Osteocyte (in vitro differentiated cells): ENCODE measurements at places on chromosomes 4 and X. TPM values are rescaled to one million over a fixed set of nuclear protein-coding genes. Genes with fewer than 3 reads are reported as not detected.

DNA sequence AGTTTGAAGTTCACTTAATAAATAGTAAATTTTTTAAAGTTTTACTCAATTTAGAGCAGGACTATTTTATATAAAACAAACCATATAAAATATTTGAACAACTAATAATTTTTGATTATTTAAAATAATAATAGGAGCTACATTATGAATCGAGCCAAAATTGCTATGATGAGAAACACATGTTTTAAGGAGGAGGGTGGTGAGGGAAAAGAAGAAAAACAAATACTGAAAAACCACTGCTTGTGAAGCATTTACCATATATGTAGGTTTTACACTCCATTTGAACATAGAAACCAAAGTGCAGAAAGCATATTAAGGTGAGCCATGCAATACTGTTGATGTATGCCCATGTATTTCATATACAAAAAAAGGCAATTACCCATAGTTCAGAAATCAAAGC lies 448.9 kb downstream of the FSTL5 start:
- H3K36me3 ChIP-seq, result no peaks in the 10 kb centered on the region
- peaks cover 34% of the 10 kb centered on the region for H3K4me1 ChIP-seq
- H3K4me3 ChIP-seq, result no peak overlapping the region
- H3K27me3 ChIP-seq, result no peaks in the 10 kb centered on the region

DNA sequence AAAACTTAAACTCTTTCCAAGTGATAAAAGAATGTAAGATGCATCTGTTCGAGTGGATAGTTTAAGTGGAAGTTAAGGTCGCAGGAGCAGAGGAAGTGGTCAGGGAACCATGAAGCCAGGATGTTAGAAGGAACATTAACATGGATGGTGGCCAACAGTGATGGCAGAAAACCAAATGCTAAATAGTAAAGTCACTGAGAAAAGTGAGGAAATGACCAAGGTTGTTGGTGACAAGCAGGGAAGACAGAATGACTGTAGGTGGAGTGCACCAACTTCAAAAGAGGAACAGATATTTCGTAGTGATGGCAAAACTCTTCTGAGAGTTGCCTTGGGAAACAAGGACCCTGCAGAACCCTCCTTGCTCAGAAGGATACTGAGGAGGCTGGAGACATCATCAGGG lies 226.2 kb downstream of the PALLD start:
- no peak for DNase-seq
- peak overlapping the region; percentile 4 for H3K4me3 ChIP-seq
- H3K4me1 ChIP-seq, result peaks cover 47% of the 10 kb centered on the region
- H3K27me3 ChIP-seq, result no peaks in the 10 kb centered on the region

GRCh38 chr4:176805155-176805554 lies 12.4 kb upstream of the VEGFC start:
- H3K4me3 ChIP-seq, result no peak overlapping the region
- no peak for DNase-seq
- no peaks in the 10 kb centered on the region for H3K27me3 ChIP-seq

DNA sequence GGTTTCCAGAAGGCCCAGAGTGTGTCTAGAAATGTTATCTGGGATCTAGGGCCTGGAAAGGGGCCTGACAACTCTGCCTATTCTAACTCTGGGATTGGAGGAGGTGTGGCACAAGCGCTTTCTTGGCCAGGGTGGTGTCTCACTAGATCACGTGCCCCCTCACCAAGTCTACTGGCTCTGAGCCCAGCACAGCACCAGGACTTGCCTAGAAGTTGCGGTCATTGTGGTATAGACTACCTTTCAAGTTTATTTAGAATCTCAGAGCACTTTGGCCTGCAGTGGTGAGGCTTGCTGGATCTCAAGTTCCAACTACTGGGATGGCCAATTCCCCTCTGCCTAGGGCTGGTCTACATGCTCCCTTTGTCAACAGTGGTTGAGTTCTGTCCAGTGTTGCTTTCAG lies 223.3 kb upstream of the MAGEB2 start:
- H3K36me3 ChIP-seq, result no peaks in the 10 kb centered on the region
- H3K27me3 ChIP-seq, result no peaks in the 10 kb centered on the region
- no peaks in the 10 kb centered on the region for H3K4me1 ChIP-seq

DNA sequence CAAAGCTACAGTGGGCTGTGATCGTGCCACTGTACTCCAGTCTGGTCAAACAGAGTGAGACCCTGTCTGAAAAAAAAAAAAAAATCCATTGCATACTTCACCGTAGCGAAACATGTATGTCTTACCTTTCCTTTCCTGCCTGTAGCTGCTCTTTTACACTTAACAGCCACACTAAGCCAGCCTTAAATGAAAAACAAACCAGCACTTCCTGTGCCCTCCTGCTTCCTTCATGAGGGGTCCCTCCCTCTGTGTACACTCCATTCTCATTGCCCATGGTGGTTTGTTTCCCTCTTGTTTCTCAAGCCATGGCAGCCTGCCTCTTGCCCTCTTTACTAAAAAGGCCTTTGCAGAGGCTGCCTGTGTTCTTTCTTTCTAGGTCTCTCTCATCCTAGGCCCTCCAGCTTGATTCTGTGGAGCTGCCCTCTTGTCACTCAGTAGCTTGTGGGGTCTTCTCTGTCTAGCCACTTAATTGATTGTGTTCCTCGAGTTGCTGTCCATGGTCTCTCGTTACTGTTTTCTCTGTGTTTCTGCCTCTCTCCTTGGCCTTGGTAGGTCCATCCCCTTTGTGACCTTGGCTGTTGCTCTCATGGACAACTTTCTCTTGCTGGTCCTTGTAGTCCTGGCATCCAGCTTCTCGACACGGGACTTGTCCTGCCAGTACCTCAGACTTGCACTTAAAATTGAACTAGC lies 52.1 kb upstream of the MSANTD1 start:
- H3K4me1 ChIP-seq, result peaks cover 3% of the 10 kb centered on the region
- DNase-seq, result no peak
- H3K27me3 ChIP-seq, result no peaks in the 10 kb centered on the region

GRCh38 chr4:35491093-35491492 lies 753.2 kb downstream of the ARAP2 start:
- no peaks in the 10 kb centered on the region for H3K4me1 ChIP-seq
- no peak overlapping the region for H3K27ac ChIP-seq
- H3K27me3 ChIP-seq, result peaks cover 16% of the 10 kb centered on the region
- H3K4me3 ChIP-seq, result no peak overlapping the region
- no peak for DNase-seq

The TCEAL7 gene
- total RNA-seq, result 13.4 and 14.7 TPM in 2 replicates

The WNK3 gene
- total RNA-seq, result 3.9 and 5.8 TPM in 2 replicates

The VSIG4 gene
- total RNA-seq, result not detected in 2 replicates

The RAB40AL gene
- total RNA-seq, result 0.81 and 1.3 TPM in 2 replicates

The HMGB3 gene
- 26.8 and 31.6 TPM in 2 replicates for total RNA-seq

The DCAF12L2 gene
- not detected in 2 replicates for total RNA-seq

The NDUFC1 gene
- total RNA-seq, result 40.9 and 43.7 TPM in 2 replicates
